ENCODE measurements at places on chromosomes 6 and 20.

GRCh38 chr20:34713194-34713943 is 9.2 kb downstream of the TP53INP2 start:
- no peak for DNase-seq

DNA sequence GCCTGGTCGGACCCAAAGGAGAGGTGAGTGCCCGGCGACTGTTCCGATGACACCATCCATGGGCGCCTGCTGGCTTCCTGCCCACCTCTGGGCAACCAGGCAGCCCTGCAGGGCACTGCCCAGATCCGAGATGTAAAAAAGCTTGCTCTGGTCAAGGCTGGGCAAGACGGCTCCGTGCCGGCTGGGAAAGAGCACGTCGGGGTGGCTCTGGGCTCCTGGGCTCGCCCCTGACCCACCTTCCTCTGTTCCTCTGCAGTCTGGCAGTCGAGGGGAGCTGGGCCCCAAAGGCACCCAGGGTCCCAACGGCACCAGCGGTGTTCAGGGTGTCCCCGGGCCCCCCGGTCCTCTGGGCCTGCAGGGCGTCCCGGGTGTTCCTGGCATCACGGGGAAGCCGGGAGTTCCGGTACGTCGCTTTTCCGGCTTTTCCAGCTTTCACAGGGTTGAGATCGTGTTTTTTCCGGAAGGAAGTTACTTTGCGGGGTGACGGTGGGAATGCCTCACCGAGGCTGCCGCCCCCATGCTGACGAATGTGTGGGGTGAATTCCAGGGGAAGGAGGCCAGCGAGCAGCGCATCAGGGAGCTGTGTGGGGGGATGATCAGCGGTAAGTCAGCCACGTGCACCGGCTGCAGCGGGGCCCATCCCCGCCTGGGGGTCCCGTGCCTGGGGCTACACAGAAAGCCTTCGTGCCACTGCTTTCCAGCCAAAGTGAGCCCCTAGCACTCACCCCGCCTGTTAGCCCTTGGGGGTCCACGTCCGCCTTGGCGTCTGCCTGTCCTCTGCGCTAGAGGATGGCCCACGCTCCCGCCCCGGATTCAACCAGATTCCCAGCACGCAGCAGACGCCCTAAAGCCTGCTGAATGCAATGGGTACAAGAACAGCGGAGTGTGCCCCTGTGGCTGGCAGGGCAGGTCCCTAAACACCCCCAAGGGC is 19.3 kb downstream of the COL9A3 start:
- DNase-seq, result no peak

DNA sequence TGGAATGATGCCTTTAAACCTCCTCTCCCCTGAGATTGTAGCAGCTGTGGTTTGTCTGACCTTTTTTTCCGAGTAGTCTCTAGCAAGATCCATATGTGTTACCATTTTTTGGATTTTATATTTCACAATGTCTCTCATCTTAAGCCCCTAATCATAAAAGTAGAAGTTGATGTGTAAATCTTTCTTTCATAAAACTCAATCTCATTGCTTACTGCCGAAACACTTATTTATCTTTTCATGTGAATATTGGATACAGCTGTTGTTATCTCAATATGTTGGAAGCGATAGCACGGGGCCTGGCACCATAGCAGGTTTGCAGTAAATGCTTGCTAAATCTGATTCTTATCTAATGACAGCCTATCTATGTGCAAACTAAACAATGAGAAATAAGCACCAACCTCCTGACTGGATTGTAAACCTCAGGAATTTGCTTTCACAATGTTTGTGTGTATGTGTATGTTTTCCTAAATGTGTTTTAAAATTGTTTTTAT is 14.2 kb downstream of the SMPDL3A start:
- DNase-seq, result no peak

DNA sequence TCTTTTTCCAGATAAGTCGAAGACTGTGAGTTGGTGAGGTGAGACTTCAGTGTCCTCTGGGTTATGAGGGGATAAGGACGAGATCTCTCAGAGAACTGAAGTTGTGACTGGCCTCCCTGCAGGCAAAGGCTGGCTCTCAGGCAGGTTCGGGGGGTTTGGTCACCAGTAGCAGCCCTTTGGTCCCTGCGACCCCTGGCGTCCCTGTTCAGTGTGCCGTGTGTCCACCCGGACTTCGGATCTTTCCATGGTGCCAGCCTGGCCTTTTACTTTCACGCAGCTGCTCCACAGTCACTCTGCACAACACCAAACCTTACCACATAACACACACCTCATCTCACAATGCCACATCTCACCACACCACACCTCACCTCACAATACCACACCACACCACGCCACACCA is 131.9 kb downstream of the ERMARD start:
- no peak for DNase-seq

- DNase-seq, result no peak
These were observed 932.9 kb downstream of the QKI start for GRCh38 chr6:164347455-164347854.

GRCh38 chr20:16392346-16392745 is 180.9 kb downstream of the KIF16B start:
- DNase-seq, result peak; percentile 64

GRCh38 chr20:44407402-44408184 is 52.1 kb downstream of the HNF4A start:
- no peak for DNase-seq

GRCh38 chr6:7292596-7293255 is 20.3 kb downstream of the SSR1 start:
- no peak for DNase-seq

- DNase-seq, result no peak
These were observed 73.6 kb downstream of the LCA5 start for GRCh38 chr6:79463621-79464050.

DNA sequence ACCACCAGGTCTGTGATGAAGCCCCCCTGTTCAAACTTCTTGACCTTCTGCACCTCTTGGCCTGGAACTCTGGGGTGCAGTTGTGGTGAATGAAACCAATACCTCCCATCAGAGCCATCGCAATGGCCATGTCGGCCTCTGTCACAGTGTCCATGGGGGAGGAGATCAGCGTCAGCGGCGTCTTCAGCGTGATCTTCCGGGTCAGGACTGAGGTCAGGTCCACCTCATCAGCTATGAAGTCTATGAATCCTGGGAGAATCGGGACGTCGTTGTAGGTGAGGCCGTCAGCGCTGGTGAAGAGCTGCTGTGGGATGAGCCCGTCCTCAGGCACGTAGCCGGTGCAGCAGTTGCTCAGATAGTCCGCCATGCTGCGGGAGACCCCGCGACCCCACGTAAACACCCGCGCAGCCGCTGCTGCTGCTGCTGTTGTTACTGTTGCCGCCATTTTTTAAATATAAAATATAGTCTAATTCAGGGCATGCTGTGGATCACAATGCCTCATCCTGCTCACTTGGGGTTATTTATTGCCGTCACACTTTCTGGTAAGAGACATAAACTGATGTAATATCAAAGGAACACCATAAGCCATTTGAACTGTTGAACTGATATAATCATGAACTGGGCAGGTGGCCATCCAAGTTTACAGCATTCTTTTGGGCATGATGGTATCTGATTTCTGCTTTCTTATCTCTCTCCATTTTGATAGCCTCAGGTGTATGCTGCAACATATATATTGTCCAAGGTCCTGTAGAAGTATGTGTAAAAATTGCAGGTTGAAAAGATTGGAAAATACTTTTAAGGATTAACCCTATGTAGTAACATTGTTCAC is 18.7 kb upstream of the RNF144B start:
- DNase-seq, result no peak

- DNase-seq, result no peak
These were observed 17.9 kb upstream of the TENT5A start for GRCh38 chr6:81770381-81770780.

GRCh38 chr6:167764713-167765479 is 61.8 kb upstream of the AFDN start:
- no peak for DNase-seq

DNA sequence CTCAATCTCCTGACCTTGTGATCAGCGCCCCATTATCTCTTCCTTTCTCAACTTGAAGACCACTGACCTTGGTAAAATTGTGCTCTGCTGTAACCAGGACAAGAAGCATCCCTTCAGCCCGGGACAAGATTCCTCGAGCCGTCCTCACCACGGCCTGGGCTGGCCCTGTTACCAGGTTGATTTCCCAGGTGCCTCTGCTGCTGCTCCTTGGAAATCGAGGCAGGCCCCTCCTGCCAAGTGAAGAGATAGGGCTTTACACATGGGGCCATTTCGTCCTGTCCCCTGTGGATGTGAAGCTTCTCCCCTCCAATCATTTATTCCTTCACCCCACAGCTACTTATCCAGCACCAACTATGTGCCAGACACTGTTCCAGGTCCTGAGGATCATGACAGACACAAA is 21.5 kb downstream of the RAB44 start:
- DNase-seq, result no peak

DNA sequence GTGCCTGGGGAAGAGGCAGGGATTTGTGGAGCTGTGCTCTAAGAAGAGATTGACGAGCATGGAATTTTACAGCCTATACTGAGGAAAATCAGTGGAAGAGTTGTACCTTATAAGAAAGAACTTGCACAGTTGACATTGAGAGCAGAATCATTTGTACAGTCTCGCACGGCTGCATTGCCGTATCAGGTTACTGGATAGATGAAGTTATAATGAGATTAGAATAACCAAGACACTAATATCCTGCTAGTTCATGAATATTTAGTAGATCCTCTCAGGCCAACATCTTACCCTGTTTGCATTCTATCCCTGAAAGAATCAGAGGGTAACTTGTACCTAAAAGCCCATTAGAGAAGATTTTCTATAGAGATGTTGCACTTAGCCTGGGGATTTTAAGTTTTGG is 447.1 kb downstream of the PREX1 start:
- no peak for DNase-seq

GRCh38 chr20:62501801-62502495 is 26.2 kb upstream of the GATA5 start:
- peak; percentile 78 for DNase-seq

- no peak for DNase-seq
These were observed 2.2 kb upstream of the DEK start for GRCh38 chr6:18266523-18266912.

GRCh38 chr6:1552296-1552761 is 57.4 kb upstream of the FOXC1 start:
- DNase-seq, result peak; percentile 53

- no peak for DNase-seq
These were observed 100.3 kb downstream of the ZNF217 start for GRCh38 chr20:53493311-53493857.

DNA sequence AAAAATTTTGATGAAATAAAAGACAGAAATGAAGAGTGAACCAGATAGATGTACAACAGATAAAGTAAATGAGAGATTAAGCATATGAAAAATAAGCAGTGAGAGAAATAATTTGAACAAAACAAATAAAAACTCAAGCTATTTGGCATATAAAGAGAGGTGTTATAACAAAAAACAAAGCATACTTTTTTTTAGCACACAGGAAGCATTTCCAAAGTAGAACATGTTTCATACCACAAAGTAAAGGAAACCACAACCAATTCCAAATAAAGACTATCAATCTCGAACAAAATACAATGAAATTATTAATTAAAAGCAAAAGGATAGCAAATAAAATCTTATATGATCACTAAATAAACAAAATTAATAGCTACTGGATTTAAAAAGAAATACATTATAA is 6.8 kb downstream of the THEMIS start:
- no peak for DNase-seq

DNA sequence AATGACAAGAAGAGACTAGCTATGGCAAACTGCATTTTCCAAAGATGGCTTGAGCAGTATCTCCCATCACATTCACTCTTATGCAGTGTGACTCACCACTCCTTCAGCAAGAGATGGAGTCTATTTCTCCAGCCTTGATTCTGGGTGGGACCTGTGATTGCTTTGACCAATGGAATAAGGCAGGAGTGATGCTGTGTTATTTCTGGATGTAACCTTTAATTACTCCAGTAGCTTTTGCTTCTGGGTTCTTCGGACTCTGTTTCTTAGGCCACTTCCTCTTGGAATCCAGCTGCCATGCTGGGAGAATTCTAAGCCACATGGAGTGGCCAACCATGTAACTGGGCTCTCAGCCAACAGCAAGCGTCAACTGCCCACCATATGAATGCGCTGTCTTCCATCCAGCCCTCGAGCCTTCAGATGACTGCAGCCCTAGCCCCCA is 50.7 kb downstream of the TGM2 start:
- no peak for DNase-seq

- no peak for DNase-seq
These were observed 155.3 kb downstream of the FUT9 start for GRCh38 chr6:96171112-96171511.

DNA sequence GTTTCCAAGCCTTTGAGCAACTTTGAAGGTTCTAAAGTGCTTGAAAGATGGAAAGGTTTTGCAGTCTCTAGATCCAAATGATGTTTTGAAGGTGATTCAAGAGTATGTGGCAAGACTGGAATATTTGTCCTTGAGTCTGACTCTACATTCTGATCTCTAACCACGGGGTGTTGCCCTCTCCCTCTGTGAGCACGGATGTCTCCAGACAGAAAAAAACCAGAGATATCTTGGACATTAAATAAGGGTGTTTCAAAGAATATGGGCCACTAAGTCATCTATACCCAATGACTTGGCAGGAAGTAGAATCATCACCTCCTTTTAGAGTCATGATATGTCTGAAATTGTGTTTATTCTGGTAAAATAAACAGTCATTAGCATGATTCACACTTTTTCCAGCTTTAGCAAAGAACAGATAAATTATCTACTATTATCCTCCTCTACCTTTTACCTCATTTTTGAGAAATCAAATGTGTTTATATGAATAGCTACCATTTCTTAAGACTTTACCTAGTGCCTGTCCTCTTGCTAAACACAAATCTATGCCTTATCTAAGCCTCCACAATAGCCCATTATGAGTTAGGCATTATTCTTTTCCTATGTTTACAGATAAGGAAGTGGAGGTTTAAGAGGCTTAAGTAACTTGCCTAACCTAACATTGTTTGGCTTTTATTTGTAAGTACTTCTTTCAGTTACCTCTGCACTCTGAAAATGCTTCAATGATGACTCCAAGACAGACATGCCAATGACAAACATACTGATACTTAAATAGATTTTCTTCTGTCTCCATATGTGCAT is 384.4 kb downstream of the BMP2 start:
- DNase-seq, result no peak

DNA sequence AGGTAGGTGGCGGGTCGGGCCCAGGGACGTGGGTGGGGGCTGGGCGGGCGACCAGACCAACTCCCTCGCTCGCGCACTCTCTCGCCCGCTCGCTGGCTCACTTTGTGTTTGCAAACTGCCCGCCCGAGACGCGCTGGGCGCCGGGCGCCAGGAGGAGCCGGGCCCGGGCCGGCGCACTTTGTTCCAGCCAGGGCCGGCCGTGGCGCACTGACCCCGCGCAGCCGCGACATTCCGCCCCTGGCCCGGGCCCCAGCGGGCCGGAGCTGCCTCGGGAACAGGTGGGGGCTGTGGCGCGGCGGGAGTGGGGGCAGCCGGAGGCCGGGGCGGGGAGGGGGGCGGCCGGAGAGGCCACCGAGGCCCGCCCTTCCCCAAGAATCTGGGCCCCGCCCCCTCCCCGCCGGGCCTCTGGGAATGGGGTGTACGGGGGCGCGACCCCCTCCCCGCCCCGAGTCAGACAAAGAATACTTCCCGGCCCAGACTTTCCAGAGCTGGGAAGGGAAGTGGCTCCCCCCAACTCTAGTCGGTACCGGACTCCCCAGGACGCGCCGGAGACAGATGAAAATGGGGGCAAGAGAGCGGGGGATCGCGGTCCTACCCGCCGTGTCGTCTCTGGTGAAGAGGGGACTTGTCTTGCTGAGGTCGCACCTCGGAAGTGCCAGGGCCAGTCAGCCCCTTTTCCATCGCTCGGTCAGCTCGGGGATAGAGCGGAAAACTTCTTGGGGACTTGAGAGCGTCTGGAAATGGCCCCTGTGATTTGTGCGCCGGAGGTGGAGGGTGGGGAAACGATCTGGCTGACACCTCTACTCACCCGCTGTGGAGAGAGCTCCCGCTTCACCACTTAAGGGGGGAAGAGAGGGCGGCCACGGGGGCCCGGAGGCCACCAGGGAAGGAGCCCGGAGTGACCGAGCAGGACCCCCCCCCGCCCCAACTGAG is 951 bp downstream of the FOXP4 start:
- DNase-seq, result peak; percentile 61

Data from GM20000 (cell line).